ENCODE measurements at places on chromosomes 2 and 18. TPM values are rescaled to one million over a fixed set of nuclear protein-coding genes. Genes with fewer than 3 reads are reported as not detected.

GRCh38 chr18:62371436-62371835 is 46.3 kb downstream of the TNFRSF11A start:
- DNase-seq = no peak

SH3BP4 gene
- total RNA-seq = 9.0 TPM

DNA sequence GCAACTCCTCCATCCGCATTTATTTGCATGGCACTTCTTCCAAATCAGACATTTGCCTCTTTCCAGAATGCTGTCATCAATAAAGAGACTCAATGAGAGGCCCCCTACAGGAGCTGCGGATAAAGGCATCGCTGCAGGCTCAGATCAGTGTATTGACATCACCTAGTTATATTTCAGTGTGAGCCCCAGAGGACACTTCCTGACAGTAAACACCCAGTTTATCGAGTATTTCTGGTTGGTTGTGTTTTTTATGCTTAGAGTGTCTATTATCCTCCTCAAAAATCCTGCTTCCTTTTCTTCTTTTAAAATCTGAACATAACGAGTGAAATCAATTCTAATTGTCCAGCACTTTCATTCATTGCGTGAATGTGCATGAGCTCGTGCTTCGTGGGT is 38.8 kb downstream of the NRP2 start:
- DNase-seq = no peak

DNA sequence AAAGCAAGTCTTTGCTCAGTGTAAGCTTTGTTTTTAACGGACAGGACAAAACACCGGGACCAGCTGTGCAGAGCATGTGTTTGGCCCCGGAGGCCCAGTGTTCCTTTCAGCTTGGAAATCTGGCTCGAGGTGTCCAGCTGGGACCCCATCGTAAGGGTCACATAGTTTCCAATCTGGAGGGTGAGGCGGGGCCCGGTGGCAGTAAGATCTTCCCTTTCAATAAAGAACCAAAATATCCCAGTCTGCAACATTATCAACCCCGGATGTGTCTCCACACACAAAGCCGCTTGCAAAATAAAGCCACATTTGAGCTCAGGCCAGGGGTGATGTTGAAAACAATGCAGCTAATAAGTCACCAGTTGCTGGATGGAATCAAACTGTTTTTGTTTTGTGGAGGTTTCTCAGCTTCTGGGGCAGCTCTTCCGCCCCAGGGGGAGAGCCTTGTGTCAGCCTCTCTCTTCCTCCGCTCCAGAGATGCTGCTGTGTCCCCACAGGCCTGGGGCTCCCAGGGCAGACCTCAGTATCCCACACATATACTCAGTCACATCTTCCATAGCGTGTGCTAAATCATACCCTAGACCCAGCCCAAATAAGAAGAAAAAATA is 138.6 kb upstream of the GLI2 start:
- DNase-seq = peak; percentile 66

GRCh38 chr2:101508636-101509035 is 33.7 kb upstream of the RFX8 start:
- no peak for DNase-seq

DNA sequence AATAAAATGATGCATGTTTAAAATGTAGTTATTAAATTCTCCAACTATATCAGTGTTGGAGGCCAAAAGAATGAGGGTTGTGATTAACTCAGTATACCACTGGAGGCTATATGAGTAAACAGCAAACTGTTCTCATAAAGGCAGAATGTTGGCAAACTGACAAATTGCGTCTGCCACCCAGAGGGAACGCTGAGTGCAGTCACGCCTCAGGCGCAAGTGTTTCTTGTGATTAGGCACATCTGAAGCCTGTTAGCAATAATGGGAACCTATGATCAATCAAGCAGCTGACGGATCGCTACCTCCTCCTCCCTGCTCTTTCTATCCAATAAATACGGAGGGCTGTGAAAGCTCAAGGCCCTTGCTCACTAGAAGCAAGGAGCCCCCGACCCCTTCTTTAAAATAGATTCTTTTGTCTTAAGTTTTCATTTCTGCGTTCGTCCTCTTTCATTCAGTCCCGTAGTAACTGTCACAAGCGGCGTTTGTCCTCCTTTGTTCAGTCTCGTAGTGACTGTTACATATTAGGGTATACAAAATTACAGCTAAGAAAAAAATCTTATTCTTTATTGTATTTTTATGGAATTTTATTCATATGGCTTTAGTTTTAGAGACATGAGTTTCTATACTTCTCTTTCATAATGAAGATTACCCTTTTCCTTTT is 16.3 kb upstream of the RMND5A start:
- peak; percentile 57 for DNase-seq

- DNase-seq = no peak
Measured at GRCh38 chr2:10017313-10017941, 25.9 kb upstream of the KLF11 start.

DNA sequence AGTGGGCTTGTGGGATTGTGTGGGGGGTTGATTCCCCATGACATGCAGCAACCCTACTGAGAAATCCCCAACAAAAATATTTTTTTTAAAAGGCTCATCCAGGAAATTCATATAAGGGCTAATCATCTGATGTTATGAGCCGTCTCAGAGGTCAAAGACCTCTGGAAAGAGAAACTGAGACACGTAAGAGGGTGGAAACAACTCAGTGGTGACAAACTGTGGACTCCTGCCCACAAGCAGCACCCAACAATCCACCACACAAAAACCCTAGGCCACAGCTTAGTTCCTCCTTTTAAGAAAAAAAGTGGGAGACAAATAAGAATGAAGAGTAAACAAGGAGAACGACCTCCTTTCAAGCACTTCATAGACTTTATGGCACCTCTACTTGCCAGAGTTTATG is 1096.1 kb upstream of the NRXN1 start:
- DNase-seq = no peak

DNA sequence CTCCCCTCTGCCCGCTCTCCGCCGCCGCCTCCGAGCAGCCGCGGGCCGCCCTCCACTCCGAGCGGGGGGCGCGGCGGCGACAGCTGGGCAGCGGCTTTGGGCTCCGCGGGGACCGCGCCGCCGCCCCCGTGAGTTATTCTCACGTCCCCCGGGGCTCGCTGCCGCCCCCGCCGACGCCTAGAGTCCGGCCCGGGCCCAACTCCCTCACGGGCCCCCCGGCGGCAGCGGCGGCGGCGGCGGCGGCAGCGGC is 645 bp downstream of the MIB1 start:
- peak; percentile 71 for DNase-seq

DNA sequence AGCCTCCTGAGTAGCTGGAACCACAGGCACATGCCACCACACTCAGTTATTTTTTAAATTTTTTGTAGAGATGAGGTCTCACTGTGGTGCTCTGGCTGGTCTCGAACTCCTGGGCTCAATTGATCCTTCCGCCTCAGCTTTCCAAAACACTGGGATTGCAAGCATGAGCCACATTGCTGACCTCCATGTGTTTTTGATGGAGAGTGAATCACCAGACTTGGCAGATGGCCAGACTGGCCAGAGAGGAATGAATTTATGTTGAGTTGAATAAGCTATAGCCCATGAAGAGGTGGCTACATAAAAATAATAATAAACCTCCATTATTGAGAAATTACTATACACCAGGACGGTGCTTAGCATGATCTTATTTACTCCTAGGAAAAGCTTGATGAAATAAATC is 91.5 kb downstream of the MREG start:
- DNase-seq = no peak

GRCh38 chr2:134718817-134719814 is at the start of gene TMEM163:
TSS of gene TMEM163 (minus strand) at chr2:134719000.
- DNase-seq = no peak

PTH2R gene
- total RNA-seq = not detected

PDE11A gene
- total RNA-seq = 2.2 TPM

DNA sequence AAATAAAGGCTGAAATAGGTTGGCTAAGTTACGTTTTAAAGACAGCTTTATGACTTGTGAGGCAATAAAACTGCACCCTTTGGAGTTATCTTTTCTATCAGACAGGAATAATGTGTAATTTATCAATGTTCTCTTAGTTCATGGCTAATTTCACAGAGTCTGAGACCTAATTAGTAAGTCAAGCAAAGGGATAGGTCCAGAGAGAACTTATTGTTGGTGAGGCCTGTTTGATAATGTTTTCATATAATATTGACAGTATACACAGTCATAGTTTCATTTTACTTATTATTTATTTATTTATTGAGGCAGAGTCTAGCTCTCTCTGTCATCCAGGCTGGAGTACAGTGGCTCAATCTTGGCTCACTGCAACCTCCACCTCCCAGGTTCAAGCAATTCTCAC is 1.9 kb upstream of the IL36RN start:
- DNase-seq = no peak

NCOA1 gene
- 32.2 TPM for total RNA-seq

- no peak for DNase-seq
Measured at GRCh38 chr18:7921938-7922587, 354.9 kb downstream of the PTPRM start.

GRCh38 chr2:35562488-35562887 is 793.1 kb upstream of the CRIM1 start:
- DNase-seq = no peak

GRCh38 chr2:42256505-42256904 is 87.4 kb downstream of the EML4 start:
- DNase-seq = no peak

DNA sequence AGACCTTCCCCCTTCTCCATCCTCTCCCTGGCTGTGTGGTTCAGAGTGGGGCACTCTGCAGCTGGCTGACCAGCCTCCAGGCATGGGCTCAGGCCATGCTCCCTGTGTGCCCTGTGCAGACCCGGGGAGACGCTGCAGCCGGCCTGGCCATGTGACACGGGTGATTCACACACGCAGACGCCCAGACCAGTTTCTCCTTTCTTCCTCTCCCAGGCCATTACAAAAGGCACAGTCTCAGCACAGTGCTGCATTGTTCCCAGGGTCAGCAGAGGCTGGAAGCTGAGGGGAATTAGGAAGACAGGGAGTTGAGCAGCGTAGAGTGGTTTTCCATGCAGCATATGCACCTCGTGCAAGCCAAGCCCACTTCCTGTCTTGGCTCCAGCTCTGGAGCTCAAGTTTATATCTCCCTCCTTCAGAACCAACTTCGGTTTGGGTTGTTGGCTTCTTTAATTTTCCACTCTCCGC is 288.5 kb downstream of the TNS1 start:
- peak; percentile 80 for DNase-seq

GRCh38 chr18:48529796-48530195 is 9.0 kb upstream of the CTIF start:
- no peak for DNase-seq

DNA sequence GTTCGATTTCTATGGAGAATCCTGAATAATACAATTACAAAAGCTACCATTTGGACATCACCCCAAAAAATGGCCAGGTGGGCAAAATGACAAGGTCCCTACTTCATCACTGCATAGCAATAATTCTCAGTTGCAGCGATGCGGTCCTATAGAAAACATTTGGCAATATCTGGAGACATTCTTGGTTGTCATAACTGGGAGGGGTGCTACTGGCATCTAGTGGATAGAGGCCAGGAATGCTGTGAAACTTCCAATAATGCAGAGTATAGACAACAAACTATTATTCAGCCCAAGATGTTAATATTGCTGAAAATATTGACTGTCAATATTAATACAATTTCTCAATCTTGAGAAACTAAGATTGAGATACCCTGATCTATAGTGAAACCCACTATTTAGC is 637.8 kb upstream of the PKDCC start:
- no peak for DNase-seq

- no peak for DNase-seq
Measured at GRCh38 chr2:132901661-132902060, 231.7 kb upstream of the LYPD1 start.

- no peak for DNase-seq
Measured at GRCh38 chr2:206275312-206276055, 1.0 kb downstream of the ZDBF2 start.

GRCh38 chr18:23113576-23113975 is 21.7 kb upstream of the CABLES1 start:
- DNase-seq = no peak

DNA sequence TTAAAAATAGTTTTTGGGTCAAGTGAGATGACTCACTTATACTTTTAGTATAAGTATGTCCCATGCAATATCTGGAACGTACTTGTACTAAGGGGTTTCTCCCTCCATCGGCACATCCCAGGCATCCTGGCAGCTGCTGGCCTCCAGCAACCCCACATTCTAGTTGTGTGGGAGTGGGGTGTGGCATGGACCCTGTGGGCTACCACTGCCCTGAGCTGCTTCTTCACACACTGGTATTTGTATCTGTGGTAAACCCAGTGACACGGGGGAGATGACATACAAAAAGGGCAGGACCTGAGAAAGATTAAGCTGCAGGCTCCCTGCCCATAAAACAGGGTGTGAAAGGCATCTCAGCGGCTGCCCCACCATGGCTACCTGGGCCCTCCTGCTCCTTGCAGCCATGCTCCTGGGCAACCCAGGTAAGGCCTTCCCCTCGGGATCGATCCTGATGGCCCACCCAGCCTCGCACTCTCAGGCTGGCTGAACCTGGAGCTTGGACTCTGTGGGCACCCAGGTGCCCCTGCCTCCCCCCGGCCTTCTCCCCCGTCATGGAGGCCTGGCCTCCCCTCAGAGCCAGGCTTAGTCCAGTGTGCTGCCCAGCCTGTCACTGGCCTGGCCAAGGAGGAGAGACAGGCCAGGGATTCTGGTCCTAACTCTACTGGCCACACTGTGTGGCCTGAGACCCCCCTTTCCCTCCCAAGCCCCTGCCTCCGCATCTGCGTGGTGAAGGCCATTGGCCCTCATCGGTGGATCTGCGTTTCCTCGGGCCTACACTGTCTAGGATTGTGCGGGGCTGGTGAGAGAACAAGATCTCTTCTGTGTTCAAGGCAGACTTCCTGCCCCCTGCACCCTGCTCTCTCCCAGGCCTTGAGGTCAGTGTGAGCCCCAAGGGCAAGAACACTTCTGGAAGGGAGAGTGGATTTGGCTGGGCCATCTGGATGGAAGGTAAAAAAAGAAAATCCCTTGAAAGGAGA is at the start of gene GNLY:
Gene GNLY, plus strand, starts transcription at position 307 of the 974 bp plus-strand sequence. Its CDS starts 61 bp downstream, at position 368.
- no peak for DNase-seq

GRCh38 chr2:145055651-145056050 is 535.7 kb upstream of the ZEB2 start:
- DNase-seq = no peak

DNA sequence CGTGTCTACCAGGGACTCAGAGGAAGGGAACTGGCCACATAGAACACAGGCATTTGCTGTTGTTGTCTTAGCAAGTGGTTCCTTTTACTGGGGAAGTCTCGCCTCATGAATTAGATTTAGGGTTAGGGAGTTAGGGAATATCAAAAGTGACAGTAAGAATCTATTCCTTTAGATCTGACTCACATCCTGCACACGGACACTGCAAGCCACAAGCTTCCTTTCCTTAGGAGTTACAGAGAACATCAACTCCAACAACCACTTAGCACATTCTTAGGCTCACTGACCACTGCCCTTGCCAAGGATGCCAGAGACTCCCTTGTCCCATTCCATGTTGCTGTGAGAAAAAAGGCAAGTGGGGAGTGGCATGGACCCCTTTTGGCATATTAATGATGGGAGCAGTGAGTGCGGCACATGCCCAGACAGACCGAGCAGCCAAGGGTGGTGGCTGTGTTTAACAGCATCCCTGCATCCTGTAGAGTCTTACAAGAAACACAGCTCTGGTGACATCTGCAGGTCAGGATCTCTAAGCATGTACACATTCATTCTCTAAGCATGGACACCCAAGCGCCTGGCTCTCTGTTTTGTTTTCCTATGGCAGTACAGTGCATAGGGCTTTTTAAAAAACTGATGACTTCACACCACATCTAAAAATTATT is 745.6 kb upstream of the RAB6C start:
- no peak for DNase-seq
